ENCODE measurements at places on chromosomes 16 and 17. TPM values are rescaled to one million over a fixed set of nuclear protein-coding genes. Genes with fewer than 3 reads are reported as not detected.

GRCh38 chr17:57918017-57918895, 37.0 kb downstream of the CUEDC1 start:
- no peak for DNase-seq
- H3K4me1 ChIP-seq = peaks cover 9% of the 10 kb centered on the region
- H3K4me3 ChIP-seq = no peak overlapping the region
- peaks cover 7% of the 10 kb centered on the region for H3K27me3 ChIP-seq
- no peak overlapping the region for H3K27ac ChIP-seq
- peaks cover 2% of the 10 kb centered on the region for H3K36me3 ChIP-seq

DNA sequence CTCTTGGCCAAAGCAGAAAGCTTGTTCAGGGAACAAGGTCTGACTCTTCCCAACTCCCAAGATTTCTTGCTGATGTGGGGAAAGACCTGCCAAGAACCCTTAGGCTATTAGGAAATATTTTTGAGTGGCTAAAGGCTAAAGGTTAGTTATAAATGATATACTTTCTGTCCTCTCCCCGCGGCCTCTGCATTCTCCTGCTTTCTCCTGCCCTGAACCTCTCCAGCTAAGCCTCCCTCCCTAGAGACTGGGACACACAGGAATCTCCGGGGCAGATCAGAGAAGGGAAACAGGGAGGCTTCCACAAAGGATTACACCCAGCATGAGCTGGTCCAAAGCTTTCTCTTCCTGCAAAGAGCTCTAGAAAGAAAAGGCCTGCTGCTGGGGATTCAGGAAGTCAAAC, 2.3 kb downstream of the SLC43A2 start:
- H3K4me1 ChIP-seq = peaks cover 28% of the 10 kb centered on the region
- H3K27me3 ChIP-seq = peaks cover 41% of the 10 kb centered on the region
- no peaks in the 10 kb centered on the region for H3K36me3 ChIP-seq
- no peak for DNase-seq
- no peak overlapping the region for H3K4me3 ChIP-seq
- H3K27ac ChIP-seq = no peak overlapping the region

DNA sequence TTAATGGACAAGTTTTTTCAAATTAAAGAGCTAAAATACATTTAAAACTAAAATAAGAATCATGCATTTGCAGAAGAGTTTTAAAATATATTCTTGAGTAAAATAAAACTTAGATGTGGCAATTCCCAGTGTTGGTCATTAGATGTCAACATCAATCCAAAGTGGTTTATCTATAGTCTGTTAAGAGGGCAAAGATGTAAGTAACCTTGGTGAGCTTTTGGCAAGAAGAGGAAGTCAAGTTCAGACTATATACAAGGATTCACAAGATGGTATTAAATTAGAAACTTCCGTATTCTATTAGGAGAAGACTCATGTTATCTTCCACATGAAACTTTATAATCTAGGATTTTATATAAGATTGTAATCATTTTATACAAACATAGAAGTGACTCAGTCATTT, 73.1 kb downstream of the CEP95 start:
- no peak overlapping the region for H3K4me3 ChIP-seq
- no peaks in the 10 kb centered on the region for H3K27me3 ChIP-seq
- peaks cover 11% of the 10 kb centered on the region for H3K4me1 ChIP-seq
- no peak for DNase-seq
- peaks cover 25% of the 10 kb centered on the region for H3K36me3 ChIP-seq
- no peak overlapping the region for H3K27ac ChIP-seq

DNA sequence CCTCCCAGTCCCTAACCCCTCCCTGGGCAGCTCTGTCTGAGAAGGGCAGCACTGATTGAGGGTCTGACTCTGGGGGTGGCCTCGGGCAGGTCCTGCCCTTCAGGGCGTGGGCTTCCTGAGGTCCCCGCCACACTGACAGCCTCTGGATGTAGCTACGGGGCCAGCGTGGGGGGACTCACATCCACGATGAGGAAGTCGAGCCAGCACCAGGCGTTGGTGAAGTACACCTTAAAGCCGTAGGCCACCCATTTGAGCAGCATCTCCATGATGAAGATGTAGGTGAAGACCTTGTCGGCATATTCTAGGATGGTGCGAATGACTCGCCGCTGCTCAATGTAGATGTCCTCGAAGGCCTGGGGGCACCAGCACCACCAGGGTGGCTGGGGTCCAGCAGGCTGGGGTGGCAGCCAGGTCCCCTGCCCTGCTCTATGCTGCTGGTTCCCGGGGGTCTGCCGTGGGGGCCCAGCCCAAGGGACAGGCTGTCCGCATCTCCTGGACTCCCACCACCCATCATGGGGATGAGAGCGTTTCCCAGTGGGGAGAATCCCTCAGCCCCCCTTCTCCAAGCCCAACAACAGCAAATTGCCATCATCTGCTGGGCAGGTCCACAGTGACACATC, 15.7 kb upstream of the CD79B start:
- H3K4me1 ChIP-seq = peaks cover 23% of the 10 kb centered on the region
- no peaks in the 10 kb centered on the region for H3K36me3 ChIP-seq
- peak overlapping the region; percentile 9 for H3K27ac ChIP-seq
- H3K27me3 ChIP-seq = peaks cover 6% of the 10 kb centered on the region

Gene MAF
- 34.4 TPM for total RNA-seq

DNA sequence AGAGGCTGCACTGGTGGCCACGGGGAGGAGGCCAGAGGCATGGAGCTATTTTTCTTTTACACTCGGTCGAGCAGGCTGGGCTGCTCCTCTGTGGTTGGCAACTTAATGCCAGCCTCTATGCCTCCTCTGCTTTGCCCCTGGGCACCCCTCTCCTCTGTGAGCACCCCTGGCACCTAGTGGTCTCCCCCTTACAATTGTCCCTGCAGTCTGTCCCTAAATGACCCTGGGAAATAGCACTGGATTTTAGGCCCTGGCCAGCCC, 27.0 kb downstream of the LRRC75A start:
- no peaks in the 10 kb centered on the region for H3K36me3 ChIP-seq
- no peak overlapping the region for H3K4me3 ChIP-seq
- H3K4me1 ChIP-seq = no peaks in the 10 kb centered on the region
- H3K27ac ChIP-seq = no peak overlapping the region

GRCh38 chr17:30093463-30094147, 23.0 kb upstream of the NSRP1 start:
- peaks cover 6% of the 10 kb centered on the region for H3K4me1 ChIP-seq
- peak; percentile 57 for DNase-seq
- no peak overlapping the region for H3K4me3 ChIP-seq
- peaks cover 30% of the 10 kb centered on the region for H3K27me3 ChIP-seq

- DNase-seq = no peak
- no peaks in the 10 kb centered on the region for H3K36me3 ChIP-seq
- H3K4me1 ChIP-seq = peaks cover 6% of the 10 kb centered on the region
- no peak overlapping the region for H3K27ac ChIP-seq
- H3K4me3 ChIP-seq = no peak overlapping the region
- peaks cover 30% of the 10 kb centered on the region for H3K27me3 ChIP-seq
These were observed 30.4 kb upstream of the HEATR6 start for GRCh38 chr17:60109161-60109560.

Gene TNK1
- 2.1 TPM for total RNA-seq

All from activated CD4-positive, alpha-beta T cell treated with anti-CD3 and anti-CD28 coated beads, Interleukin-2, amount 10 ng/mL, durations not matched to agents 7 days and 5 days (primary cell).